Epithelial cell of prostate (primary cell): ENCODE measurements at places on chromosomes 3 and 15.

DNA sequence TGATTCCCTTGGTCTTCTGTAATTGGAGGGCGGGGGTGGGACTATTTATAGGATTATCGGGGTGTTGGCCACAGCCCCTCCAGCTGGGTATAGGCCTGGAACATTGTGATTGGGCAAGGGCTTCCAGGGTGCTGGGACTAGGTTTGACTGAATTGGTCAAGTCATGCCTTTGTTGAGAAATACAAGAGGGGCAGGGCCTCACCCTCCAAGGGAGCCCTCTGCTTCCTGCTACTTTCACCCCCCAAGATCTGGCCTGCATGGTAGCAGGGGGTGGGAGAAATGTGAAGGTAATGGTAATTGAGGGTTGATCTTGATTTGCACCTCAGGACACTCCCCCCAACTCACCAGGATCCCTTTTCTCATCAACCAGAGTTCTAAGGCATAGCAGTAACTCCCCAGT lies 25.2 kb downstream of the TRIM71 start:
- DNase-seq: no peak

DNA sequence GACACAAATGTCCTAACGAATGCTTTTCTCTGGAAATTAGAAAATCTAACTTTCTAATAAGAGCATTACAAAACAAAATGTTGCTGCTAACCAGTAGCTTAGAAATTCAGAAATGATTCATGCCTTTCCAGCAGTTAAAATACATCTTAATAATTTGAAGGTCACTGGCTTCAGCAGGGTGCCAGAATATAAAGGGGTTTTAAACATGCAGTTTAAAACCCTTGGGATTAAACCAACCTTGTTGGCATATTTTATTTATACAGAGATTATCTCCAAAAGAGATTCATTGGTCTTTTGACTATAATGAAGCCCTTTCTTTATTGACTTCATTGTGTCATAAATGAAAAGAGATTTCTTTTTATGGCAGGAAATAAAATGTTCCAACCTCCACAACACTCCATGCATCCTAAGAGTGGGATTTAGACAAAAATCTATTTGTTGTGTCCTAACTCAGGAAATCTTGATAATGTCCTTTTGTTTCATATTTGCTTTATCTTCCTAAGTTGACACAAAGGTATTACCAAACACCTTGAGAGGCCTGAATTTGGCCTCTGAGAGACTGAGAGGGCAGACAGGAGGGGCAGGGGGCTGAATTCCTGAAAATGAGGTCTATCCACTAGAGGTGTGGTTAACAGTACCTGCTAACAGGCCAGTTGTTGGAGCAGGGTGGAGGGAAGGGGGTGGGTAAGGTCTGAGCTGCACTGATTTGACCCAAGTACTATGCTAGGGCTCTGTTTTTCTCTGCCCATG lies 124.4 kb downstream of the FEZF2 start:
- DNase-seq: no peak

DNA sequence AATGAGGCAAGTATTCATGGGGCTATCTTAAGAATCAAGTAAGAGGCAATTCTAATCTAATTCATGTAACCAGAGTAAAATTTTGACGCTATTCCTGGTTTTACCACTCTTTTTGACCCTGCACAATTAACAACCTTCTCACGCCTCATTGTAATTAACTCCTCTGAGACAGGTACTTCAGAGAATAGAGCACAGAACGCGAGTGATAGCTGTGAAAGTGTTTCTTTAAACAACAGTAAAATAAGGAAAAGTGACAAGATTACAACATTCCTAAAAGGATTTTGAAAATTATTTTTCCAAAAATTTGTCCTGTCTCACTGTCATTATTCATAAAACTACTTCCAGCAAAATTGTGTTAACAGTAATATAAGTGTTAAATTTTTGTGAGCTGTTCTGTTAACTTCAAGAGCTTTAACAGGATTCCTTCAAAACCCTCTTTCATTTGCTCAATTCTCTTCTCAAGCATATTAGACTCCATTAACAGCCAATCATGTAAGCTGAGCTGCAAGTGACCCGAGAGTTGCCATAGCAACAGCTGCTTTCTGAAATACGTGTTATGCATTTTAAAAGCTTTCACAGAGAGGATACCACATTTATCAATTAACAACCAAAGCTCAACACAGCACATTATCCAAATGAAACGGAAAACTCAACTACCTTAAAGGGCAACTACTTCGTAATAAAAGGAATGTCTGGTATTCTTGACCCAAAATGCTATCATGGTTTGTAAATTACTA lies 93.1 kb downstream of the STAG1 start:
- no peak for DNase-seq

DNA sequence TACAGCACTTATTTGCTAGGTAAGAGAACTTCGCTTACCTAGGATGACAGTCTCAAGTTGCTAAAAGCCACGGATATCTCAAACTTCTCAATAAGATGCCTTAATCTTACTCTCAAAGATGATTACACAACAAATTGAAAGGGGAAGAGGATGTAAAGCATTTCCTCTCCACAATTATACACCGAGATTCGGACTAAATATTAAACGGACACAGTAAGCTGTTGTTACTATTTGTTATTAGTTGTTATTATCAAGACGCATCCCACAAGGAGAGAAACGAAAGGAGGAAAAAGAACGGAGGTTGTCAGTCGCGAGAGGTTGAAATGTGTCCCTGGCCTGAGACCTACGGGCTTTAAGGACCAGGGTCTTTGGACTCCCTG lies 660 bp downstream of the ZNF106 start:
- no peak for DNase-seq

- no peak for DNase-seq
Observed at GRCh38 chr3:61927332-61927731, 366.0 kb downstream of the PTPRG start.

DNA sequence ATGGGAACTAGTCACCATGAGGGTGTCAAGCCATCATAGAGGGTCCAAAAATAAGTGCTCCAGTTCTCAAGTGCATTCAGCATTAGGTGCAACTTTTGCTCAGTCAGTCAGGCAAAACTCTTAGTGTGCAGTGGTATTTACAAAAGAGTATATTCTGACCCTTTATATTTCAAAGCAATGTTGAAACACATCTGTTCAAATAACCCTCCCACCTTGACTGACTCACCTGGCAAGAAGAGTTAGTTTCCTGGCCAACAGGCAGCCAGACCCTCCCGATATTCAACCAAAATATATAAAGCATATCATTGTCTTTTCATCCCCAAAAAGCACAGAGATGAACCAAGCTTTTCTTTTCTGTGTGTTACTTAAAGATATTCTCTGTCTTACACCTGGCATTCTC lies 7.6 kb upstream of the COL8A1 start:
- no peak for DNase-seq

DNA sequence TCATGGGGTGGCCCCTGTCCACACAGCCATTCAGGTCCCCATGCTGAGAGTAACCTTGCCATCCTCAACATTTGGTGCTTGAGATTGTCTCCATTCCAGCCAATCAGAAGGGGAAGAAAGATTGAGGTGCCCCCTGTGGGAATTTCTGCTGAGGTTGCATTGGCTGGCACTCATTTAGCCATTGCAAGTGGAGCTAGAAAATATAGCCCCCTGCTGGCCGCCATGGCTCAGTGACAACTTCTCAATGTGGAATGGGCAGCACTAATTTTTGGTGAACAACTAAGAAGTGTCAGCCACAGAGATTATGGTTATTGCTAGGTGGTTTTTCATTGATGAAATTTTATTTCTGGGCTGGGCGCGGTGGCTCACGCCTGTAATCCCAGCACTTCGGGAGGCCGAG lies 22.0 kb downstream of the COL6A6 start:
- DNase-seq: no peak

GRCh38 chr15:34976743-34977142 lies 7.2 kb upstream of the AQR start:
- no peak for DNase-seq

DNA sequence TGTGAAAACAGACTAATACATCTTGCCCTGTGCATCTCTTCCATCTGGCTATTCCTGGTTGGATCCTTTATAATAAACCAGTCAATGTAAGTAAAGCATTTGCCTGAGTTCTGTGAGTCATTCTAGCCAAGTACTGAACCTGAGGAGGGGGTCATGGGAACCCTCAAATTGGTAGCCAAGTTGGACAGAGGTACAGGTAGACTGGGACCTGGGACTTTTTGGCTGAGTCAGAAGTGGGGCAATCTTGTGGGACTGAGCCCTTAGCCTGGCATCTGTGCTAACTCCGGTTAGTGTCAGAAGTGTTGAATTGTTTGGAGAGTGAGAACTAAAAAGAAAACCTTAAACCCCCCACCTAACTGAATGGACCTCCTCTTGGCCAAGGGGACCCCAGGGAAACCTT lies 21.0 kb upstream of the LIMD1 start:
- no peak for DNase-seq

DNA sequence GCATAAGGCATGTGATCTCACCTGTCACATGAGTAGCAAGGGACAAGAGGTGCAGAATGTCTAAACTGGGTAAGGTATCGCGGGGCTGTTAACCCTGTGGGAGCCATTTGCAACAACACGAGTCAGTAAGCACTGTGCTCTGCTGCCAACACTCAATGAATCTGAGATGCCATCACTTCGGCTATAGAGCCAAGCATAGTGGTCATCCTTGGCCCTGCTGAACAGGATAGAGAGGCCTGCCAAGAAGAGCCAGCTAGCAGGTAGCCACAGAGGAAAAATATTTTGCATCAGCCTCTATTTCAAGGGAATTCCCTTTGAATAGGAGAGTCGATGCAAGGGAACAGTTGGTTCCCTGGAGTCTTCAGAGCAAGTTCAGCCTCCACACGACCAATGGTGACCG lies 137.8 kb downstream of the NTRK3 start:
- DNase-seq: no peak
